ENCODE measurements at places on chromosomes 5 and 9. TPM values are rescaled to one million over a fixed set of nuclear protein-coding genes. Genes with fewer than 3 reads are reported as not detected.
A peak's percentile ranks its signal among the peaks of the same experiment; 100 is the strongest.

The FOXD4L6 gene
- not detected for total RNA-seq

The PDZD2 gene
- total RNA-seq, result 14.8 TPM

The FOXD1 gene
- 5.9 TPM for total RNA-seq

The PFN3 gene
- not detected for total RNA-seq

The SPINK7 gene
- not detected for total RNA-seq

The PLPPR1 gene
- 0.98 TPM for total RNA-seq

The ROPN1L gene
- 1.7 TPM for total RNA-seq

The TXNDC8 gene
- not detected for total RNA-seq

DNA sequence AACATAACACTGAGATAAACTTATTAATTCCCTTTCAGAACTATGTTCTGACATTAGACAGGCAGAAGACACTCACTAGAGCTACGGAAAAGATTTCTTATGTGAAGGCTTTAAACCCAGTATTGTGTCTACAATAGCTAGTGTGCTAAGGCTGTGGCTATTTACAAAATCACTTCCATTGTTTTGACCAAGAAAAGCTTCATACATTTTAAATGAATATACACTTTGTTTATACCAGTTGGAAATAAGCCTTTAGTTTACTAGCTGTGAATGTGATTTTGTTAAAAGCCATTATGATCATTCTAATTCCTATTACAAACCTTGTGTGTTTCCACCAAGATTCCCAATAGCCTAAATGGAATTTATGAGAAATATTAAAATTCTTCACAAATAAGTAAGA lies 83.0 kb downstream of the AGTPBP1 start:
- H3K27ac ChIP-seq, result no peak overlapping the region
- DNase-seq, result no peak
- no peak overlapping the region for H3K4me3 ChIP-seq
- H3K4me1 ChIP-seq, result no peaks in the 10 kb centered on the region
- H3K36me3 ChIP-seq, result no peaks in the 10 kb centered on the region

- no peak overlapping the region for H3K4me3 ChIP-seq
- H3K4me1 ChIP-seq, result no peaks in the 10 kb centered on the region
- no peaks in the 10 kb centered on the region for H3K36me3 ChIP-seq
- no peaks in the 10 kb centered on the region for H3K27me3 ChIP-seq
- DNase-seq, result peak; percentile 67
Measured at GRCh38 chr9:106420511-106420944, 442.4 kb upstream of the ZNF462 start.

DNA sequence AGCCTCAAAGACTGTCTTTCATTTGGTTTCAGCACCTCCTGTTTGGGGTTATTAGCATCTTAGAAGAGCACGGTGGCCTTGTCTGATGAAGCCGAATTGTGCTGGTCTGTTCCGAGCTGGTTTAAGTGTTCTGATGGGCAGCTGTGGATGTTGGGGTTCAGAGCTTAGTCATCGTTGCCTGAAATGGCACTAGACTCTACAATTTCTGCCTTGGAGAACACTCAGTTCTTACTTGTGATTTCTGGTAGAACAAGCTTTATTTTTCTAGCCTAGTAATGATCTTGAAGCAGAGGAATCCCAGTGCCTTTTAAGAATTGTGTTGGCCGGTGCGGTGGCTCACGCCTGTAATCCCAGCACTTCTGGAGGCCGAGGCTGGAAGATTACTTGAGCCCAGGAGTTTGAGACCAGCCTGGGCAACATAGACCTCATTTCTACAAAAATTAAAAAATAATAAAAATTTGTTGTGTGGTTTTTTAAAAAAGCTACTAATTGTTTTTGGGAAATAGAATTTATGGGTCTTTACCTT lies 7.8 kb downstream of the FBXW5 start:
- no peaks in the 10 kb centered on the region for H3K4me1 ChIP-seq
- H3K36me3 ChIP-seq, result peaks cover 7% of the 10 kb centered on the region
- no peak overlapping the region for H3K4me3 ChIP-seq
- DNase-seq, result no peak

GRCh38 chr5:14326035-14326903 lies 183.1 kb downstream of the TRIO start:
- no peak overlapping the region for H3K4me3 ChIP-seq
- H3K27me3 ChIP-seq, result no peaks in the 10 kb centered on the region
- no peak for DNase-seq
- no peaks in the 10 kb centered on the region for H3K4me1 ChIP-seq

GRCh38 chr5:95870105-95870672 lies 47.7 kb upstream of the GLRX start:
- DNase-seq, result no peak
- no peak overlapping the region for H3K4me3 ChIP-seq
- H3K36me3 ChIP-seq, result no peaks in the 10 kb centered on the region
- H3K27ac ChIP-seq, result peak overlapping the region; percentile 32

- peak within 1 kb of the TSS; percentile 28 for H3K27ac ChIP-seq
- H3K27me3 ChIP-seq, result no peaks in the 10 kb centered on the region
- DNase-seq, result peak; percentile 93
- H3K36me3 ChIP-seq, result no peaks in the 10 kb centered on the region
- peaks cover 5% of the 10 kb centered on the region for H3K4me1 ChIP-seq
Measured at GRCh38 chr5:100903039-100903887, at the start of gene ST8SIA4. Gene ST8SIA4 (minus strand): TSS chr5:100903282. CDS start chr5:100902955, 327 bp downstream.

GRCh38 chr9:129810116-129810515 lies 7.1 kb downstream of the TOR1B start:
- H3K27ac ChIP-seq, result no peak overlapping the region
- DNase-seq, result no peak
- H3K4me1 ChIP-seq, result no peaks in the 10 kb centered on the region
- peaks cover 3% of the 10 kb centered on the region for H3K36me3 ChIP-seq

GRCh38 chr5:107900721-107901120 lies 230.0 kb upstream of the EFNA5 start:
- no peaks in the 10 kb centered on the region for H3K36me3 ChIP-seq
- no peak overlapping the region for H3K27ac ChIP-seq
- no peaks in the 10 kb centered on the region for H3K27me3 ChIP-seq
- H3K4me3 ChIP-seq, result no peak overlapping the region
- no peaks in the 10 kb centered on the region for H3K4me1 ChIP-seq
- DNase-seq, result no peak

DNA sequence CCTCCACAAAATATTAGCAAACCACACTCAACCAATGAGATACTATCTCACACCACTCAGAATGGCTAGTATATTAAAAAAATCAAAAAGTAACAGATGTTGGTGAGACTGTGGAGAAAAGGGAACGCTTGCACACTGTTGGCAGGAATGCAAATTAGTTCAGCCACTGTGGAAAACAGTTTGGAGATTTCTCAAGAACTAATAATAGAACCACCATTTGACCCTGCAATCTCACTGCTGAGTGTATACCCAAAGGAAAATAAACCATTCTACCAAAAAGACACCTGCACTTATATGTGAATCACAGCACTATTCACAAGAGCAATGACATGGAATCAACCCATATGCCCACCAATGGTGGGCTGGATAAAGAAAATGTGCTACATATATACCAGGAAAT lies 393.5 kb downstream of the PDE4D start:
- no peak for DNase-seq
- no peaks in the 10 kb centered on the region for H3K27me3 ChIP-seq
- no peak overlapping the region for H3K27ac ChIP-seq
- H3K36me3 ChIP-seq, result no peaks in the 10 kb centered on the region

DNA sequence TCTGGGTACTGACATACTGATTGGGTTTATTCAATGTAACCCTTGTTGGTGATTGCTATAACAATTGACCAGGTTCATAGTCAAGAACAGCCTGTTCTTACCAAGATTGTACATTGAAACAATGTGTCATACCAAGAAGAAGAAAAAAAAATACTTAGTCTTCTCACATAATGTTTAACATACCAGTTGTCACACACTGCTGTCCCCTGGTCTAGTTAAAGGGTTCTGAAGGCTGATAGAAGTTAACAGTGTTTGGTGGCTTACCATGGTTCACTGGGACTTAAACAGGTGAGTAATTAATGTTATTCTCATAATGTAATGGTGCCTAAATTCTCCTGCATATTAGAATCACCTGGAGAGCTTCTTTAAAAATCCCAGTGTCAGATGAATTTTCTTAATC lies 18.5 kb upstream of the CDC42SE2 start:
- H3K27me3 ChIP-seq, result no peaks in the 10 kb centered on the region
- no peak for DNase-seq
- H3K27ac ChIP-seq, result no peak overlapping the region
- H3K4me3 ChIP-seq, result no peak overlapping the region

DNA sequence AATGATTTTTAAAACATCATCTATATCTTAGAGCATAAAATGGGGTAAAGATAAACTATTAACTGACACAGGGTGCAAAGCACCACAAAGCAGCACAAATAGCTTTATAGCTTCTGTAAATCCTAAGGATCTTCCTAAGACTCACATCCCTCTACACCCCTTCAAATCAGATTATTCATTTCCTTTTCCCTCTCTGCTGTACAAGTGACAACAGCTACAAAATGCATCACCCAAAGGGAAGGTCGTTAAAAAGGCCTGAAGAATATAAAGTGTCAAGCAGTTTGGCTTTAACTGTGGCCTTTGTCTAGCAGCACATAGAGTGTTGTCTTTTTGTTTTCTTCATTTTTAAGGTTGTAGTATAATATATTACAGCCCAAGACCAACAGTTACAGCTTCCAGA lies 422.1 kb downstream of the PDE4D start:
- H3K4me1 ChIP-seq, result peaks cover 7% of the 10 kb centered on the region
- no peaks in the 10 kb centered on the region for H3K27me3 ChIP-seq
- no peaks in the 10 kb centered on the region for H3K36me3 ChIP-seq
- no peak for DNase-seq
- H3K4me3 ChIP-seq, result no peak overlapping the region
- no peak overlapping the region for H3K27ac ChIP-seq

DNA sequence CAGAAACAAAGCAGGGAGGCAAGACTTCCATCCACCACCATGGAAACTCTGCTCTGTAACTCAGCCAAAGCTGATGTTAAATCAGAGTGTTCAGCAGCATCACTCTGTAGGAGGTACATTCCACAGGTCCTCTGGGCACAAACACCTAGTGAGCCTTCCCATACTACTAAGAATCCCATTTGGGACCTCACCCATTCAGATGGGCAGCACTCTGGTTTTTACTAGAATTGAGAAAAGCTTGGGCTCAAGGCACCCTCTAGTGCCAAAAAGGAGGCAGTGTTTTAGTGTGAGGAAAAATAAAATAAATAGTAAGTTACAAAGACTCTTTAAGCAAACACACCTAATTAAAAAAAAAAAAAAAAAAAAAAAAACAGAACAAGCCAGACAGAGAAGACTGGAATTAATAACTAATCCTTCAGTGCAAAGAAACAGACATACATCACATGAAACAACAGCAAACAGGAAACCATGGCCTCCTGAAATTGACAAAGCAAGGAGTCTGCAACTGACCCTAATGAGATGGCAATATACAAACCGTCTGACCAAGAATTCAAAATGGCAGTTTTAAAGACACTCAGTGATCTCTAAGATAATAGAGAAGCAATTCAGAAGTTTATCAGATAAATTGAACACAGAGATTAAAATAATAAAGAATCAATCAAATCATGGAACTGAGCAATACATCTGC lies 159.5 kb downstream of the GNA14 start:
- no peaks in the 10 kb centered on the region for H3K27me3 ChIP-seq
- H3K4me1 ChIP-seq, result no peaks in the 10 kb centered on the region
- H3K36me3 ChIP-seq, result no peaks in the 10 kb centered on the region
- H3K27ac ChIP-seq, result no peak overlapping the region

DNA sequence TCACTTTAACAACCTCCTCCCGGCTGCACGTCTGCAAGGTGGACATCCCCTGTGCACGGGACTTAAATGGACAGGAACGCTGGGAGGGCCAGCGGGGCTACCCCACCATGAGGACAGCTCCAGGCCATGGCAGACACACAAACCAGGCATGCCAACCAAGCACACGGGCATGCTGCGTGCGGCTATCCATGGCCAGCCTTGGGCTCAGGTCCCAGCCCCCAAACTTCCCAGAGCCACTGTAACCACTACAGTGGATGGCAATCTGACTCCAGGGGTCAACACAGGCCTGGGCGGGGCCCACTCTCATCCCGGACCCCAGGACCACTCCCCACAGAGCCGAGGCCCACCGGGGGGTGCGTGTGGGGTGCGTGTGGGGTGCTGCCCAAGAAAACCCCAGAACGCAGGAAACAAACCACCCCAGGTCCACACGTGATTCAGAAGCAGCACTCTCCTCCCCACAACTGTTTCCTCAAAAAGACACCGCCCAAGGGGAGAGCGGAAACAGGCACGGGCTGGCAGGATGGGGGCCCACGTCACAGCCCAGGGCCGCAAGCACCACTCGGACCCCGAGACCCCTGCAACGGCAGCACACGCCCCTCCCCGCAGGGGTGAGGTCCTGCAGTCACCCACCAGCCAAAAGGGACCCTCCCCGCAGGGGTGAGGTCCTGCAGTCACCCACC lies 7.4 kb downstream of the SLC12A7 start:
- no peak for DNase-seq
- peak overlapping the region; percentile 89 for H3K27ac ChIP-seq
- H3K36me3 ChIP-seq, result no peaks in the 10 kb centered on the region
- H3K27me3 ChIP-seq, result no peaks in the 10 kb centered on the region
- H3K4me3 ChIP-seq, result peak overlapping the region; percentile 30

- no peaks in the 10 kb centered on the region for H3K27me3 ChIP-seq
- H3K4me3 ChIP-seq, result no peak overlapping the region
- no peak for DNase-seq
Measured at GRCh38 chr5:173572431-173573125, 43.9 kb downstream of the BOD1 start.

DNA sequence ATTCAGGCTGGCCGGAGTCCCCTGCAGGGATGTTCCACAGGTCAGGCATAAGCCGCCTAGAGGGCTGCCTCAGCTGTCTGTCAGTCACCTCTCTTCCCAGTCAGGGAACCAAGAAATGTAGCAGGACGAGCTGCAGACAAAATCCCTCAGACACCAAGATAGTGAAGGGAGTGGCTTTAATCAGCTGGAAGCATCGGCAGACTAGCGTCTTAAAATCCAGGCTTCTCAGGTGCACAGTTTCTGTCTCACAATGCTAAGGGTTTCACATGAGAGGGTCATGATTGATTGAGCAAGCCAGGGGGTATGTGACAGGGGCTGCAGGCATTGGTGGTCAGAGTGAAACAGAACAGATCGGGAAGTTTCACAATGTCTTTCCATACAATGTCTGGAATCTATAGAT lies 247.2 kb downstream of the CDH10 start:
- no peaks in the 10 kb centered on the region for H3K36me3 ChIP-seq
- H3K4me1 ChIP-seq, result no peaks in the 10 kb centered on the region
- H3K27ac ChIP-seq, result no peak overlapping the region
- no peak for DNase-seq

DNA sequence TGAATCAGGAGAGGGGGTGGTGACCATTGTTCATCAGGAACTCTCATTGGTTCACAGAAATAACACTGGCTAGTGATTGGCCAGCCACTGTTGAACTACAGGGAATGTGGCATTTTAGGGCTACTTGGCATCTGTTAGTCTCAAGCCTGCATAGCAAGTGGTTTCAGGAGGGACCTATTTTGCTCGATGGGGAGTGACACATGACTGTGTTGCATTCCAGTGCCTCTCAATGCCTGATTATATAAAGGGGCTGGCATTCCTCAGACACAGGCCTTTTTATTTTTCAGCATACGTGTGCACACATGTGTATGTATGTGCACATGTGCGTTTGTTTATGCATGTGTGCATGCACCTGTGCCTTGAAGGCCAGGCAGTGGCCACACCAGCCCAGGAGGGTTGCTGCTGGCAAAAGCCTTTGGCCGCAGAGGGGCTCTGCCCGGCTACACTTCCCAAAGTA lies 23.2 kb downstream of the FGD3 start:
- H3K4me3 ChIP-seq, result no peak overlapping the region
- DNase-seq, result no peak
- peaks cover 2% of the 10 kb centered on the region for H3K4me1 ChIP-seq
- H3K36me3 ChIP-seq, result no peaks in the 10 kb centered on the region

- H3K36me3 ChIP-seq, result no peaks in the 10 kb centered on the region
- no peak overlapping the region for H3K4me3 ChIP-seq
Measured at GRCh38 chr9:28899926-28900325, 1326.6 kb upstream of the C9orf72 start.
